ACHN (cell line): ENCODE measurements at places on chromosomes 11 and 22.

GRCh38 chr11:2452321-2453012 is 7.7 kb downstream of the KCNQ1 start:
- DNase-seq, result no peak

DNA sequence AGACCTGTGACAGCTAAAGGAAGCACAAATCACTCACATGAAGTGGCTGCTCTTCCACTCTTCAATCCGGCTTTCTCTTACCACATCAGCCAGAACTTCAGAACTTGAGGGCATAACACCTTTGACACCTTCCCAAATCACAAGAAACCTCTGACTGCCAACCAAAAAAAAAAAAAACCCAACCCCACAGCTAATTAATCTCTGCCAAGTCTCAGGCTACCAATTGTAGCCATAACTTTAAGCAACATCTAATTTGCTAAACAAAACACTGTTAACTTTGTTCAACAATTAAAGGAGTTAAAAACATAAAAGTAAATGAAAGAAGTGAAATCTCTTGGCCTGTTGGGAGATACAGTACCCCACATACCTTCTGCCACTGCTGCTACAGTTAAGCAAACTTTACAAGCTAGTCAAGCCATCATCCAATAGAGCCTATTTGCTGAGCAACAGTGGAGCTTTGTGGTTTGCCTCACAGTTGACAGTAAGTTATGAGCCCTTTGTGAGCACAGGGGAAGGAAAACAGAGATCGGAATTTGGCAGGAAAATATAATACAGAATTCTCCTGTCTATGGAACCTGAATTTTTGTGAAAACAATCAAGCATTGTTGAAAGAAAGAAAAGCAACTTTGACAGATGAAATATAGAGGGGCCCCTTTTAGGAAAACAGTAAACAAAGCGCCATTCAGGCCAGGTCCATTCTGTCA is at the start of gene SOX6:
TSS of gene SOX6 (minus strand) at position 490 of the 704 bp plus-strand sequence. CDS start 15,298 bp downstream, outside the sequence.
- no peak for DNase-seq

GRCh38 chr11:110432713-110433392 is 3.1 kb downstream of the FDX1 start:
- DNase-seq, result no peak

- DNase-seq, result no peak
Observed at GRCh38 chr11:107561688-107562087, 3.8 kb downstream of the ALKBH8 start.

DNA sequence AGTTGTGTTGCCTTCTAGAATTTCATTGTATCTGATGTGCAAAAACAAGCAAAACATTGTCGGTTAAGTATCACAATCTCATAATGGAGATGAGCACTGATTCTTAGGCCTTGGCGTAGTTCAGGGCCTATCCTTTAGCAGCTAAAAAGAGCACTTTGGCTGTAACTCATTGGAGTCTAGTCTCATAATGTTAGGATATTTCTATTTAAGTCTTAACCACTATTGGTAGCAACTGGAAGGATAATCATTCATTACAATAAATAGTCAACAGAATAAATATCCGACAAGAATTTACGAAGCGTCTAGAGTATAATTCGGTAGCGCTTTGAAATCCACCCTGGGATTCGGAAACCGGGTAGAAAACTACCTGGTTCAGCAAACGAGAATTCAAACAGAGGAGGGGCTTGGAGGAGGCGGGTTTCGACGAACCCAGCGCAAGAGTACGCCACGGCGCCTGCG is 461 bp upstream of the EED start:
- DNase-seq, result peak; percentile 88

DNA sequence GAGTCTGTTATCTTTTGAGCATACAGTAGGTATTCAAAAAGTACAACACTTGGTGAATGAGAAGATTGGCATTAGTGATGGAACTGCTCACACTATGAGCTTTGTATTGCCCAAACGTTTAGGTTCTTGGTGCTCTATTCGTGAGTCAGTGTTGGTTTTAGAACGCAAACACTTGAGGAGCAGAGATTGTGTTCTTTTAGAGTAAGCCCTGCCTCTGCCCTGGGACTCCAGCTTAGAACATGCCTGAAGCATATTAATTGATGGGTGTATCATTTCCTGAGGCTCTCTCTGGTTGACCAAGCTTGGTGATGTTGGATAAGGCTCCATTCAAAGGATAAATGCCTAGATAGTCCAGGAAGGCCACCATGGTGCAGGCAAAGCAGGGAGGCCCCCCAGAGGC is 10.9 kb downstream of the MTNR1B start:
- no peak for DNase-seq

- DNase-seq, result no peak
Observed at GRCh38 chr22:47781024-47781423, 1018.6 kb downstream of the TBC1D22A start.

DNA sequence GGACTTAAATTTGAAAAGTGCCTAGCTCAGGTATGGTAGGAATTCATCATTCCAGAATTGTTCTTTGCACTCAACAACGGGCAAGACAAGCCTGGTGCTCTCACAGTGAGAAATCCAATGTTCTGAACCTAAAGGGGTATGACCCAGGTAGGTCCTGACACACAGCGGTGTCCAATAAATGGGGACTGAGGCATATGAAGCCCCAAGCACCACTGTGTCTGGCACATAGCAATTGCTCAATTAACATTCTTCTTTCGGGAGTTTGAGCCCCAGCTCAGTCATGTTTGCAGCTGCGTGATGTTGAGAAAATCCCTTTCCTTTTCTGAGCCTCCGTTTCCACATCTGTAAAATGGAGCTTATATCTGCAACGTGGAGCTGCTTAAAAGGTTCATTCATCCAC is 535.8 kb downstream of the MIAT start:
- no peak for DNase-seq

GRCh38 chr11:44533921-44534711 is 31.3 kb upstream of the CD82 start:
- DNase-seq, result no peak

GRCh38 chr11:35065566-35065965 is 73.4 kb upstream of the CD44 start:
- no peak for DNase-seq

DNA sequence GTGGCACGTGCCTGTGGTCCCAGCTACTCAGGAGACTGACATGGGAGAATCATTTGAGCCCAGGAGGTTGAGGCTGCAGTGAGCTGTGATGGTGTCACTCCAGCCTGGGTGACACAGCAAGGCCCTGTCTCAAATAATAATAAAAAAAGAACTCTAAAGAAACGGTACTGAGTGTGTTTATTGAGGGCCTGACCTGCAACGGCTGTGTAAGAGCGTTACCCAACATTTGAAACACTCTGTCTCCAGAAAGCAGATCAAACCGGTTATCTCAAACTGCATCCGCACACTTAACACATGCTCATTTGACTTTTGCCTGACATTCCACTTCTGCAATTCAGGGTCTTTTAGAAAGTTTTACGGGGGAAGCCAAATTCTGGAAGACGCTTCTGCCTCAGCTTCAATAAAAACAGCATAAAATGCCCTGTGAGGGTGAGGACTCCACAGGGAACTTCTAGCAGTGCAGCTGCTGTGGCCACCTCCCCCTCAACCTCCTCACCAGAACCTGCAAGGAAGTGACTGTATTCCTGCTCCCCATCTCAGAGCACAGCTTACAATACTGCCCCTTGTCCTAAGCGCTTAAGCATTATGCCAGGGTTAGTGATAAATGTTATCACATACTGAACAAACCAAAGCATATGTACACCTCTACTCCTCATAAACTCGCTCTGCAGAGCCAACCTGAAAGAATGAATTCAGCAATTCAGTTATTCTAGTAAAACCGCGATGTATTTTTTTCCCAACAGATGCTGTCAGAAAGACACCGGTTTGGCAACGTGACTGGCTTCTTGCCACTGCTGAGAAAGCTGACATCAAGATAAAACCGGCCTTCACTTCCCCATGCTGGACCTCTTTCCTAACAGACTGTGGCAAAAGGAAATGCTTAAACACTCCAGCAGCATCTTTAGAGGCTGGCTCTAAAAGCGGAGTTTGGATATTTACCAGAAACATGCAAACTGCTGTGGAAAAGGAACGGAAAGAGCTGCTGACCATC is 52.2 kb downstream of the PRDM10 start:
- DNase-seq, result no peak

DNA sequence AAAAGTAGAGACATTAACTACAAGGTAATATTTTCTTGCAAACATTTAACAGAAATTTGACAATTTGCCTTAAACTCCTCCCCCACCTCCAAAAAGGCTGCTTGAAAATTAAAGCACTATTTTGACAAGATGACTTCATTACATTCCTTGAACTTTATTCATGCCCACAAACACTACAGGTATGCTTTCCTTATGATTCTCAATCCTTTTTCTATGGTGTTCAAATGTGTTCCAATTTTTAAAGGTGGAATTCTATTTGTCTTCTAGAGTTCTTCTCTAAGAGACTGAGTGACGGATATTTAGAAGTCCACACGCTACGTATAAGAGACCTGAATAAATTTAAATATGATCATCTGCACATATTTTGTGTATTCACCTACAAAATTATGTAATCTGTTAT is 69.4 kb downstream of the MRTFA start:
- no peak for DNase-seq

GRCh38 chr11:95084509-95084908 is 5.1 kb upstream of the ENDOD1 start:
- peak; percentile 40 for DNase-seq

DNA sequence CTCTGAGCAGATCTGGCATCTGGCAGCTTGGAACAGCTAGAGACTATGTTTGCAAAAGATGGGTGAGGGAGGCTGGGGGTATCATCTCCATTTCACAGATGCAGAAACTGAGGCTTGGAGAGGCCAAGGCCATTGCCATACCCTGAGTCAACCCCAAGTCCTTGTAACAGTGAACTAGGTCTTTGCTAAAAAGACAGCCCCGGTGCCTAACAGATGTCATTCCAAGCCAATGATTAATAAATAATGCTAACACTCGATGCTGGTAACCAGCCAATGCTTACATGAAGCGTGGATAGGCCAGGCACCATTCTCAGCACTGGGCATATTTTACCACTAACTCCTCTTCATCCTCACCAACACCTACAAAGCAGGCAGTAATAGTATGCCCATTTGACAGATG is 164.0 kb downstream of the MN1 start:
- DNase-seq, result no peak

DNA sequence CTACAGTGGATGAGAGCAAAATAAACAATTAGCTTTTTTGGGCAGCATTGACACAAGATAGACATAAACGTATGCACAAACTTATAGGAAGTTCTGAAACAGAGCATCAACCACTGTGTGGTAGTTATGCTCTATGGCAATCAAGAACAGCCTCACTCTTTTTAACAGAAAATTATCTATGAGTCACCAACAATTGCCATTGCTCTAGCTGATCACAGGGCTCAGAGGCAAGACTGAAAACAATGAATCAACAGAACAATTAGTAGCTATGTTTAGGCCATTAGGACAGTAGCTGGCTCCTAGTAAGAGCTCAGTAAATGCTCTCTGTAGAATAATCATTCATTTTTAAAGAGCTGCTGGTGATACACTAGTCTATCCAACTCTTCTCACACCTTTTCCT is 34.9 kb upstream of the PICALM start:
- no peak for DNase-seq

DNA sequence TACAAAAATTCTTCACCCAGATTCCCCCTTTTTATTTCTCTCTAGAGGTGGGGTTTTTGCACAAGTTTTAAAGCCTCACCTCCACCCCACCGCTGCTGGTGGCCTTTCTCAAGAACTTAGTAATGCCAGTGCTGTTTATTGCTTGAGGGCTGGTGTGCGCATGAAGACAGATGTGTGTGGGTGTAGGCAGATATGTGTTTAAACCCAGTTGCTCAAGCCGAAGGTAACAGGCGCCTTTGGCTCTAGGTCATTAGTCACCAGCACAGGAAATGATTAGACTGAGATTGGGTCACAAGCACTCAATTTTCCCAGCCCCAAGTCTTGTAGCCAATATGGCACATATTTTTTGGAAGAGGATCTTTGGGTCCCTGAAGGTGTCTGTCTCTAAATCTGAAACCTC is 2.7 kb upstream of the CLMP start:
- no peak for DNase-seq

DNA sequence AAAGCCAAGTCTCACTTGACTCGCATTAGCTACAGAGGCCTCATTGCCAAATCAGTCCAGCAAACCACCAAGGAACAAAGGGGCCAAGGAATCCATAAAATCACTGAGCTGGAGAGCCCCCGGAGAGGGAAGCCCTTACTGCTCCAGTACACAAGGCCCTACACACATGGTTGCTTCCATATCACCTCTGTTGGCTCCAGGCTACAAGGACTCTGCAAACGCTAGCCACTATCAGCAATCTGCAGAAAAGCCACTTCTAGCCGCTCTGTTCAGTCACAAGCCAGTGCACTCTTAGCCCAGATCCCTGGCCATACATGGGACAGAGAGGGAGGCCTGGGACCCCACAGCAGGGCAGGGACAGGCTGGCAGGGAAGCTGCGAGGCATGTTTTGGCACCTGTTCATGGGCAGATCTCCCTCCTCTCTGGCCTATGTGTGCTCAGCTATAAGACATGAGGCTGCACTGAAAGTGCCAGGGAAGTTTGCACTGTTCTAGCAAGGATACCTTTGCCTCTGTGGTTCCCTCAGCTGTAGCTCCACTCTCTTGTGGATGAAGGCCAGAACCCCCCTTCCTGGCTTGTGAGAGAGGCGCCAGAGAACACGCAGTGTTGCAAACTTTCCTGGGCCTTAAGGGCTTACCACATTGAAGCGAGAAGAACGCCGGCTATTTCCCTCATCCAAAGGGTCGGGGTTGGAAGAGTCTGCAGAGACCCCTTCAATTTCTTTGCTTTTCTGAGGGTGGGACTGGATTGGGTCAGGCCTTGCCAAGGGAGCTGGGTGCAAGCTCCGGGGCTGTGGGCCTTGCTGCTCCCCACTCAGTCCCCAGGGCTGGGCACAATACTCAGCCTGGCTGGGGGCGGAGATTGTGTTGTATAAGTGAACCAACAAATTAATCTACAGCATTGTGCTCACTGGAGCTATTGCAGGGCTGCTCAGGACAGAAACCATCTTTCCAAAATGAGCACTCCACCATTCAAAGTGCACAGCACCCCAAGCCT is 108.7 kb upstream of the PITPNB start:
- DNase-seq, result peak; percentile 15

DNA sequence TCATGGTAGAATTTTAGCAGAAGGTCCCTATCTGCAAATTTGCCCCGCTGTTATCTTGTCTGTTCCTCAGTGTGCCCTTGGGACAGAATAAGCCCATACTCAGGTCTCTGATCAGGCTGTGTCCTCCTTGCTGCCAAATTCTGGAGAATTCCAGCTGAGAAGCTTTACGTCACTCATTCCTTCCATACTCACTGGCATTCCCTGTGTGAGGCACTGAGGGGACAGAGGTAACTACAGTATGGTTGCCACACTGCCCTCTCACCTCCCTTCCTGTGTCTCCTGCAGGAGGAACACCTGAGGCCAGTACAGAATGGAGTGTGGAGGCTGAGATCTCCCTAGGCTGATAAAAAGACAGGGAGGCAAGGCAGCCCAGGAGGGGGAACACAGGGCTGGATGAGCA is 31.5 kb downstream of the SHISA8 start:
- no peak for DNase-seq

DNA sequence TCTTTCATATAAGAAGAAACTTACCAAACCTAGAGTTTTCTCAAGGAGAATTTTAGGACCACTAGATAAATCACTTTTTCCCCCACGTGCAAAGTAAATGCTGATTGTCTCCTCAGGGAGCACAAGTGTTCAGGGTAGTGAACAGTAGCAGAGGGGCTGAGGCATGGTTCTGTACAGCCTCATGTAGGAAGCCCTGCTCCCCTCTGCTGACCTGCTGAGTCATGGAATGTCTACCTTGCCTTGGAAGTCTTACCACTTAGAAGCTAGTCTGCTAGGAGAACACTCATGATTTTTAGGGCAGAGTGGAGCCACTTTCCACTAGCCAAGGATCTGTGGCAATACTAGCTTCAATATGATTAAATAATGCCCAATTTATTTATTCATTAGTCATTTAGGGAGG is 2120.6 kb upstream of the RAG2 start:
- no peak for DNase-seq

- no peak for DNase-seq
Observed at GRCh38 chr22:36714110-36714509, 10.6 kb upstream of the CACNG2 start.
